Osteoblast (primary cell): ENCODE measurements at places on chromosomes 16 and 17.

DNA sequence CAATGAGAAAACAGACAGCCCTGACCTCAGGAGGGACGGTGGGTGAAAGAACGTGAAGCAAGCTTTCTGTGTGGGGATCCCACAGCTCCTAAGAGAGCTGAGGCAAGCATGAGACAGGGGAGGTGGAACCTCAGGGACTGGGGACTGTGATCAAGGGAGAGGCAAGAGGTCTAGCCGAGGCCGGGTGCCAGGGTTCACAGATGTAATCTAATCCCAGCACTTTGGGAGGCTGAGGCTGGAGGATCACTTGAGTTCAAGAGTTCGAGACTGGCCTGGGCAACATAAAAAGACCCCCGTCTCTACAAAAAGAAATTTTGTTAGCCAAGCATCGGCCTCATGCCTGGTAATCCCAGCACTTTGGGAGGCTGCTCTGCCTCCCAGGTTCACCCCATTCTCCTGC is 4.5 kb upstream of the ADAM11 start:
- H3K27ac ChIP-seq = no peak overlapping the region
- peak; percentile 29 for DNase-seq
- peaks cover 6% of the 10 kb centered on the region for H3K36me3 ChIP-seq
- no peak overlapping the region for H3K4me3 ChIP-seq
- peaks cover 14% of the 10 kb centered on the region for H3K27me3 ChIP-seq
- H3K4me1 ChIP-seq = no peaks in the 10 kb centered on the region

DNA sequence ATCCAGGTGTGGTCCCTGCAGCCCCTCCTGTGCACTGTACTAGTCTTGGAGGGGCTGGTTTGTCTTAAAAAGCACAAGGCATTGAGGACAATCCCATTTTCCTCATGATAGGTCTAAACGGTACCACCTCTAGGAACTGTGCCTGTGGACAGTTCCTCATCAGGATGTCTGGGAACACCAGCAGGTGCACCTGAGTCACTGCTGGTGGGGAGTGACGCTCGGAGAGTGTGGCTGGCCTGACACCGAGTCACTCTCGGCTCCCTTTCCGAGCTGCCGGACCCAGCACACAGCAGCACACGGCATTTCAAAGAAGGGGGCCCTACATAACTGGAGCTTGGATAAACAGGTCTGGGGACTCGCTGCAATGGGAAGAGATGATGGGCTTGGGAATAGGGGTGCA is 25.6 kb downstream of the LRRC75A start:
- DNase-seq = no peak
- no peaks in the 10 kb centered on the region for H3K4me1 ChIP-seq
- H3K27me3 ChIP-seq = no peaks in the 10 kb centered on the region
- H3K36me3 ChIP-seq = peaks cover 6% of the 10 kb centered on the region
- no peak overlapping the region for H3K27ac ChIP-seq

GRCh38 chr16:79089735-79090284 is 510.7 kb downstream of the MAF start:
- DNase-seq = no peak
- no peak overlapping the region for H3K4me3 ChIP-seq
- no peaks in the 10 kb centered on the region for H3K27me3 ChIP-seq
- no peaks in the 10 kb centered on the region for H3K36me3 ChIP-seq

DNA sequence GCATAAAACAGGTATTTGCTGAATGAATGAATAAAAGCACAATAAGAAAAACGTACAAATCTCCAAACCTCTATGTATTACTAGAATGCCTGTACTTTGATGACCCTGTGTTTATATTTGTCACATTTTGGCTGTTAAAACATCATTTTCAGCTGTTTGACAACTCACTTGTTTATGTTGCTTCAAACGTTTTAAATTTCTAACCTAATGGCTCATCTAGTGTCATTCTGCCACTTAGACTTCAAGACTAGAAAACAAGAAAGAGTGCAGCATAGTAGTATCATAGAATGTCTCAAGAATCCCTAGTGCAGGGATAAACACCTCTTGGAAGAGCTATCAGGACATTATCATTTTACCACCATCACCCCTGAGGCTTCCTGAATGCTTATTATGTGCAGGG is 19.4 kb upstream of the PMP22 start:
- peaks cover 15% of the 10 kb centered on the region for H3K4me1 ChIP-seq
- H3K27ac ChIP-seq = no peak overlapping the region
- DNase-seq = no peak

GRCh38 chr17:67629971-67630320 is 87.8 kb upstream of the NOL11 start:
- peaks cover 3% of the 10 kb centered on the region for H3K4me1 ChIP-seq
- H3K27ac ChIP-seq = no peak overlapping the region
- no peaks in the 10 kb centered on the region for H3K36me3 ChIP-seq
- H3K27me3 ChIP-seq = no peaks in the 10 kb centered on the region
- H3K4me3 ChIP-seq = no peak overlapping the region
- peak; percentile 91 for DNase-seq

DNA sequence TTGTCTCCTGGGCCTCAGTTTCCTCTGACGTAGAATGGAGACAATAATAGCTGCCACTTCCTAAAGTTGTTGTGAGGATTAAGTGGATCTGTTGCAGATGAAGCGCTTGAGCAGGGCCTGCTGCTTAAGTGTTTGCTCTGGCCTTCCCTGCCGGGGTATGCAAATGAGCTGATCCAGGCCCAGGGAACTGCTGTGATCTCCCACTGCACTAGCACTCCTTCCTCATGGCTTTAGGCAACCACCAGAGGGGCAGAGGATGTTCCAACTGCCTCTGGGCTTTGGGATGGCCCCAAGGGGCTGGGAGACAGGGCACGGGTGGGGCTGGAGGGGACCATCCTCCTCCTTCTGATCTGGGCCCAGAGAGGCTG is 6.2 kb downstream of the SBK1 start:
- H3K27me3 ChIP-seq = peaks cover 17% of the 10 kb centered on the region
- no peak overlapping the region for H3K4me3 ChIP-seq
- no peak overlapping the region for H3K27ac ChIP-seq

DNA sequence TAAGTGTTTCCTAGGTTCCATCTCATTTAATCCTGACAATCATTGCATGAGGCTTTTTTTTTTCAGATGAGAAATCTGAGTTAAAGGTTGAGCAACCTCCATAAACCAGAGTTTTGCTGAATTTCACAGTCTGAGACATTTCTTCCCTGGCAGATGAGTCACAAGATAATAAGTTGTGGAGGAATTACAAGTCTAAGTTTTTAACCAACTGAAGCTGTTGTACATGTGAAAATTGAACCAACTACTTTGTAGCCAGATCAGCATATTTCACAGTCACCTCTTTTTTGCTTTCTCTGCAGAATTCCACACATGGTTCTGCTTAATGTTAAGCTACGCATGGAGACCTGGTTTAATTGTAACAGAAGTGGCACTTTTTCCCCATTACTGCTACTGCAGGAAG is 765.6 kb downstream of the CDH11 start:
- H3K4me1 ChIP-seq = peaks cover 21% of the 10 kb centered on the region
- DNase-seq = peak; percentile 74
- H3K4me3 ChIP-seq = no peak overlapping the region
- H3K27ac ChIP-seq = peak overlapping the region; percentile 52
- no peaks in the 10 kb centered on the region for H3K27me3 ChIP-seq
- H3K36me3 ChIP-seq = no peaks in the 10 kb centered on the region

DNA sequence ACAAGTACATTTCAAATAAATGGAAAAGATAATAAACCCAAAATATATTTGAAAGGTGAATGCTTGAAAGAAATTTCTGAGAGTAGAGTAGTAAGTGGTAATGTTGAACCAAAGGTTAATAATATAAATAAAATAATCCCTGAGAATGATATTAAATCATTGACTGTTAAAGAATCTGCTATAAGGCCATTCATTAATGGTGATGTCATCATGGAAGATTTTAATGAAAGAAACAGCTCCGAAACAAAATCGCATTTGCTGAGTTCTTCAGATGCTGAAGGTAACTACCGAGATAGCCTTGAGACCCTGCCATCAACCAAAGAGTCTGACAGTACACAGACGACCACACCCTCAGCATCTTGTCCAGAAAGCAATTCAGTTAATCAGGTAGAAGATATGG is 84.2 kb downstream of the C17orf58 start:
- peaks cover 18% of the 10 kb centered on the region for H3K4me1 ChIP-seq
- peaks cover 36% of the 10 kb centered on the region for H3K36me3 ChIP-seq
- DNase-seq = no peak
- no peak overlapping the region for H3K27ac ChIP-seq
- H3K4me3 ChIP-seq = no peak overlapping the region

DNA sequence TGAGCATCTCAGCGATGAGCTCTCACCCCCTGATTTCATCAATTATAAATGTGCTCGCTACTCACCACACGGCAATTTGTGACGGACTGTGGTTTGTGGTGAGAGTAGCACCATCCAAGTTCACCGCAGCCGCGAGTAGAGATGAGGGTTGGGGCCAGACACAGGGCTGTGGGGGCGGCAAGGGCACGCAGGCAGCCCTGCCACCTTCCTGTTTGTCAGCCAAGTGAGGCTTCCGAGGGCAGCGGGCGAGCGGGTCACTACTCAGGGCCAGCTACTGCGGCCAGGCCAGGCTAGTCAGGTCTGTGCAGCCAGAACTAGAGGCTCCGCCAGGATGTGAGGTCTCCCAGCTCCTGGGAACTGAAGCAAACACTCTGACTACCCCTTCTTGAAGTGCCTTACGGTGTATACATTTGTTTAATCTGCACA is 39.6 kb upstream of the MEOX1 start:
- no peak overlapping the region for H3K4me3 ChIP-seq
- H3K27me3 ChIP-seq = peaks cover 20% of the 10 kb centered on the region
- peak overlapping the region; percentile 57 for H3K27ac ChIP-seq
- H3K36me3 ChIP-seq = no peaks in the 10 kb centered on the region
- peaks cover 28% of the 10 kb centered on the region for H3K4me1 ChIP-seq

DNA sequence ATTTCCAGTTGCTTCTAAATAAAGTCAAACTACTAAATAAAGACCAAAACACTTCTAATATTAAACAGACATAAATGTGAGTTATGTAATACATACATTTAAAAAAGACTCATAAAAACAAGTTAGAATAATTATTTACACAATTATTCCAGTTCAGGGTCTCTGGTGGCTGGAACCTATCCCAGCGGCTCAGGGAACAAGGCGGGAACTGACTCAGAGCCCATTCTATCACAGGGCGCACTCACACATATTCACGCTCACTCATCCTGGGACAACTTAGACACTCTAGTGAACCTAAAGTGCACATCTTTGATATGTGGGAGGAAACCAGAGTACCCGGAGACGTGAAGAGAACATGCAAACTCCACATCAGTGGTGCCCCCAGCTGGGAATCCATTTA is 25.0 kb downstream of the PLXDC1 start:
- H3K4me1 ChIP-seq = peaks cover under 1% of the 10 kb centered on the region
- no peak overlapping the region for H3K4me3 ChIP-seq
- H3K27ac ChIP-seq = no peak overlapping the region
- no peaks in the 10 kb centered on the region for H3K36me3 ChIP-seq
- no peak for DNase-seq
- no peaks in the 10 kb centered on the region for H3K27me3 ChIP-seq

- no peak overlapping the region for H3K4me3 ChIP-seq
- peaks cover 18% of the 10 kb centered on the region for H3K4me1 ChIP-seq
- peak; percentile 87 for DNase-seq
- H3K27me3 ChIP-seq = no peaks in the 10 kb centered on the region
- no peaks in the 10 kb centered on the region for H3K36me3 ChIP-seq
Observed at GRCh38 chr17:65027305-65027704, 29.2 kb downstream of the GNA13 start.

DNA sequence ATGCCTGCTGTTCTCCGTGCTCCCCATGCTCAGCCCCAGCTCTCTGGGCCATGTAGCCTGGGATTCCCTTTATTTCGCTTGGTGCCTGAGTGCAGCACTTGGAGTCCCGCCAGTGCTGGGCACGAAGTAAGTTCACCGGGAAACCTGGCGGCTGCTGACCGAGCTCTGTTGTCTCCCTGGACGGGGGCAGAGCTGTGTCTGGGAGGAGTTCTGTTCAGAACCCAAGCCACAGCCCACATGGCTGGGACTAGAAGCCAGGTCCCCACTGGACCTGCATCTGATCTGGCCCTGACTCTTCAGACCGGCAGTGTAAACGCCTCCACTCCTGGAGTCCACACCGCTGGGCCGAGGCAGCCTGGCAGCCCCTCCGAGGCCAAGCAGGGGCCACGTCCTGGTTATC is 37.5 kb upstream of the CIBAR2 start:
- peak; percentile 57 for DNase-seq
- no peak overlapping the region for H3K4me3 ChIP-seq
- peaks cover 17% of the 10 kb centered on the region for H3K4me1 ChIP-seq
- no peak overlapping the region for H3K27ac ChIP-seq
- no peaks in the 10 kb centered on the region for H3K27me3 ChIP-seq

DNA sequence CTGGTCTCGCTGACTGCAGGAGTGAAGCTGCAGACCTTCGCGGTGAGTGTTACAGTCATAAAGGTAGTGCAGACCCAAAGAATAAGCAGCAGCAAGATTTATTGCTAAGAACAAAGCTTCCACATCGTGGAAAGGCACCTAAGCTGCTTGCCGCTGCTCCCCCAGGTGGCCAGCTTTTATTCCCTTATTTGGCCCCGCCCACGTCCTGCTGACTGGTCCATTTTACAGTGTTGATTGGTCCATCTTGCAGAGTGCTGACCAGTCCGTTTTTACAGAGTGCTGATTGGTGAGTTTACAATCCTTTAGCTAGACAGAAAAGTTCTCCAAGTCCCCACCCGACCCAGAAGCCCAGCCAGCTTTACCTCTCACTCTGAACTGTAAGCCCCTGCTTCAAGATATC is 227.8 kb downstream of the ABCC12 start:
- H3K4me1 ChIP-seq = no peaks in the 10 kb centered on the region
- no peaks in the 10 kb centered on the region for H3K27me3 ChIP-seq
- H3K36me3 ChIP-seq = no peaks in the 10 kb centered on the region
- no peak overlapping the region for H3K27ac ChIP-seq

- H3K4me1 ChIP-seq = peaks cover 13% of the 10 kb centered on the region
- peak; percentile 94 for DNase-seq
- peaks cover 20% of the 10 kb centered on the region for H3K36me3 ChIP-seq
- H3K4me3 ChIP-seq = no peak overlapping the region
- H3K27me3 ChIP-seq = no peaks in the 10 kb centered on the region
Observed at GRCh38 chr17:60506312-60506711, 19.7 kb downstream of the APPBP2 start.

DNA sequence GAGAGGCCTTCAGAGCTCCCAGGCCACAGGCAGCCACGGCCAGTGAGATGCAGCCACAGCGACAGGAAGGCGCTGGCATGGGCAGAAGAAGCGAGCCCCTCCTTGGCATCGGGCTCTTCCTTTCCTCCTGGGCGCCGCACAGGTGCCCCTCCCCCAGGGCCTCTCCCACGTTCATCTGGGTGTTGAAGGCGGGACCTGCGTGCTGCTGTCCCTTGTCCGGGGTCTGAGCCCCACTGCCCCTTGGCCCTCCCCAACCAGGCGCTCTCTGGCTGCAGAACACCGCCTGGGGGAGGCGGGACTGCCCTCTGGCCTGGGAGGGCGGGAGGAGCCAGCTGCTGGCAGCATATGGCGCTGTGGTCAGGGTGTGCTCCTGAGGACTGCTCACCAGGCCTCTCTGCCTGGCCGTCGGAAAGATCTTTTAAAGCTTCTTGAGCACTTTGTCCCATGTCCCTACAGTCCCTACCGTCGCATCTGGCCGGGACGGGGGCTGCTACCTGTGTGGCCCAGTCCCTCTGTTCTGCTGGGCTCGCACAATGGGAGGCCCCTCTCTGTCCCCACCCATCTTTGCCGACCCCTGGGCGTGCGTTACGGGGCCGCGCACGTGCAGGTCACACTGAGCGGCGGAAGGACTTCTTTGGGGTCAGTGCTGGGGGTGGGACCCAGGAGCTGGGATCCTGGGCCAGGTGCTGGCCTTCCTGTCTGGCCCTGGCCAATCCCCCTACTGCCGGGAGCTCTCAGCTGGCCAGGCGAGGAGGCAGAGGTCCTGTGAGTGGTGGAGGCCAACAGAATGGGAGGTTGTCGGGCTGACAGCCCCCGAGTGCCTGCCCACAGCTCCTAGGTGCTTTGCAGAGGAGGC is 1.7 kb downstream of the SLC25A10 start:
- no peak overlapping the region for H3K27ac ChIP-seq
- H3K36me3 ChIP-seq = no peaks in the 10 kb centered on the region
- H3K4me1 ChIP-seq = peaks cover 27% of the 10 kb centered on the region
- peak; percentile 90 for DNase-seq
